GM04503 (cell line): ENCODE measurements at places on chromosomes 11 and 22.
A peak's percentile ranks its signal among the peaks of the same experiment; 100 is the strongest.

- DNase-seq = no peak
Observed at GRCh38 chr11:124791626-124792341, 8.4 kb downstream of the MSANTD2 start.

GRCh38 chr11:104221455-104221854 lies 57.5 kb upstream of the PDGFD start:
- DNase-seq = no peak

GRCh38 chr22:20606041-20606783 lies 98.8 kb downstream of the MED15 start:
- peak; percentile 1 for DNase-seq

- no peak for DNase-seq
Observed at GRCh38 chr11:95108159-95108611, 18.5 kb downstream of the ENDOD1 start.

DNA sequence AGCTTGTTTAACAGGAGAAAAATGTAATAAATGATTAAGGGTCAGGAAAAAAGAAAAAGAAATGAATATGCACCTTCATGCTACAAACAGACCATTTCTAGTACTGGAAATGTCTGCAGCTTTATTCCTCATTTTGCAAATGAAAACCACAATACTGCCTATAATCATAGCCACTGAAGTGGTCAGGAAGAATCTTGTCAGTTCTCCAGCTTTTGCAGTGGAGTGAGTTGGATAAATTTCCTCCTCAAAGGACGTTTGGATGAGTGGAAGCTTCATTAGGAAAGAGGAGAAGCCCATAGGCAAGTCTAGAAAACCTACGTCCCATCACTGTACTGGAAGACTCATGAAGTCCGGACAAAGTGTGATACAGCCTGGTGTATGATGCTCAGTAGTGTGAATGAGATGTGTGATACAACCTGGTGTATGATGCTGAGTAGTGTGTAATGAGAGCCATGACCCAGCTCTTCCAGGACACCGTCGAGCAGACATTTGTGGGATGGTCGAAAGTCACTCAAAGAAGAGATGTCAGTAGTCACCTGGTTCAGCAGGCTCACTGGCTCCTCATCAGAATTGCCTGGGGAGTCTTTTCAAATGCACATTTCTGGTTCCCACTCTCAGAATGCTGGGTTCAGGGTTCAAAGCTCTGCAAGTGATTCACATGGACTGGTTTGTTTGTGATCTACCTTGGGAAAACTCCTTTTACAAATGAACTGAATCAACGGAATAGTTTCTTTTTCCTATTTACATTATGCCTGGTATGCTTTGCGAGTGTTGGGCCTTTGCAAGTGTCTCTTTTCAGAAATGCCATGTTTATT lies 101.3 kb downstream of the PDHX start:
- DNase-seq = no peak

- DNase-seq = no peak
Observed at GRCh38 chr11:6862961-6863360, at the start of gene OR10A2. OR10A2 (plus strand) TSS chr11:6863057; CDS start chr11:6869755, 6,698 bp downstream.

- DNase-seq = no peak
Observed at GRCh38 chr11:46369458-46370152, 11.9 kb upstream of the MDK start.

GRCh38 chr11:13446444-13446843 lies 16.6 kb downstream of the BTBD10 start:
- peak; percentile 11 for DNase-seq

DNA sequence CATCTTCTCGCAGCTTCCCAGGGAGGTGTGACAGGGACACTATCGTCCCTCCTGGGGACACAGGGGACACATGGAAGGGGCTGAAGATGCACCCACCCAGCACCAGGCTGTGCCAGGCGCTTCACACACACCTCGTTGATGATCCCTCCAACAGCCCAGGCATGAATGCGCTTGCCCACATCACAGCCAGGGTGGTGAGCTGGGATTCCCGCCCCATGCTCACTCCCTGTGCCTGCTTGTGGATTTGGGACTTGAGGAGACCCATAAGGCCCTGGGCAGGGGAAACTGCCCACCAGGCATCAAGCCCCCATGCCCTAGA lies 57.8 kb downstream of the OTOG start:
- no peak for DNase-seq

DNA sequence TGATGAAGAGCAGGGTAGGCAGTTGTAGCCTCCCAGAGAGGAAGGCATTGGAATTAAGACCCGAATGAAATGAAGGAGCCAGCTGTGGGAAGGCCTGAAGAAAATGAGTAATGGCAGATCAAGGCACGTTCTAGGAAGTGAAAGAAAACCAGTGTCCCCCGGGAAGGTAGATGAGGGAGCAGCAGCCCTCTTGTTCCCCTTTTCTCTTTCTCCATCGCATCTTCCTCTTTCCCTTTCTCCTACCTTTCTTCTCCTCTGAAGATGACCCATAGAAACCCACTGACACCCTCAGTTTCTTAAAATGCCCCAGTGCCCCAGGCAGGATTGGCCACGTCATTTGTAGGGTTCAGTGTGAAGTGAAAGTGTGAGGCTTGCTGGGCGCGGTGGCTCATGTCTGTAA lies 172.6 kb upstream of the SEZ6L start:
- no peak for DNase-seq

GRCh38 chr11:42974510-42975179 lies 337.2 kb upstream of the API5 start:
- no peak for DNase-seq

- no peak for DNase-seq
Observed at GRCh38 chr11:92391364-92391763, 166.7 kb downstream of the FAT3 start.

DNA sequence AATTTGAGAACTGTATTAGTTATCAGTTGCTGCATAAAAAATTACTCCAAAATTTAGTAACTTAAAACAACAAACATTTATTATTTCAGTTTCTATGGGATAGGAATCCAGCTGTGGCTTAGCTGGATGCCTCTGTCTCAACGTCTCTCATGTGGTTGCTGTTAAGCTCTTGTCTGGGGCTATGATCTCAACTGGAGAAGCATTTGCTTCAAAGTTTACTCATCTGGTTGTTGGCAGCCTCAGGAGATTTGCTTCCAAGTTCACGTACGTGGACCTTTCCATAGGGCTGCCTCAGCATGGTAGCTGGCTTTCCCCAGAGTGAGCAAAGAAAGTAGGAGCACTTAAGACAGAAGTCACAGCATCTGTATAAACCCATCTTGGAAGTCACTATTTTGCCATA lies 144.9 kb upstream of the SESN3 start:
- peak; percentile 83 for DNase-seq

DNA sequence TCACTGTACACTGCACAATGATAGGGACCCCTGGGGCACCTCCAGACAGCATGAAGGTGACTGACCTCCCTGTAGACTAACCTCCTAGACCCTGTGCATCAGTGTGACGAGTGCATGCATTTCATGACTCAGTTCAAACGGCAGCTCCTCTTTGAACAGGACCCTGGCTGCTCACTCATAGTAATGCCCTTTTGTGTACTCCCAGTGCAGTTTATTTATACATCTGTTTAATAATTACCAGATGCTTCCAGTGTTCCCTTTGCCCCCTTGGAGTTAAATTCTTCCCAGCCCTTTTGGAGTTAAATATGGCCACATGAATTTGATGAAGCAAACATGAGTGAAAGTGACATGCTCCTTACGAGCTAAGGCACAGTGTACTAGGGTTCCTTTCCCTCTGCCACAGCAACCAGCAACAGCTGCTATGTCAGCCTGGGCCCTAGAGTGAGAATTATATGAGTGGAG lies 72.4 kb downstream of the PANX1 start:
- peak; percentile 43 for DNase-seq

DNA sequence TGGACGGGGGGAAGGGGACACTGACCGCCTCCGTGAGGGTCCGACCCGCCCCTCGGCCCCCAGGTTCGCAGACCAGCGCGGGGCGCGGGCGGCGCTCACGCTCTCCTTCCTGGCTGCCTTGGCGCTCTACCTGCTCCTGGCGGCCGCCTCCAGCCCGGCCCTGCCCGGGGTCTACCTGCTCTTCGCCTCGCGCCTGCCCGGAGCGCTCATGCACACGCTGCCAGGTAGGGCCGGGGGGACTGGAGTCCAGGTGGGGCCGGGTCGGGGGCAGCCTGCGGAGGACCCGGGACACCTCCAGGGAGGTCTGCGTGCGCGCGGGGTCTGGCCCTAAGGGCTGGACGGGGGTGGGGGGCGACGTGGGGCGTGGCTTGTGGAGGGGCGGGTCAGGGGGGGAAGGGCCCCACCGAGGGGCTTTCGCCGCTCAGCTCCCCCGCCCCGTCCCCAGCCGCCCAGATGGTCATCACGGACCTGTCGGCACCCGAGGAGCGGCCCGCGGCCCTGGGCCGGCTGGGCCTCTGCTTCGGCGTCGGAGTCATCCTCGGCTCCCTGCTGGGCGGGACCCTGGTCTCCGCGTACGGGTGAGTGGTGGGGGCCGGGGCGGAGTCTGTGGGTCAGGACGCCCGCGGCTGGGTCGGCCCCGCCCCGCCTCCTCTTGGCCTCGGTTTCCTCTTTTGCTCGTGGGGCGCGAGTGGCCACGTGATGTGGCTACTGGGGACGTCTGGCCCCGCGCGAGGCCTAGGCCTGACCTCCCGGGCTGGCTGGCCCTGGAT lies 19.9 kb downstream of the PHLDA2 start:
- DNase-seq = no peak

DNA sequence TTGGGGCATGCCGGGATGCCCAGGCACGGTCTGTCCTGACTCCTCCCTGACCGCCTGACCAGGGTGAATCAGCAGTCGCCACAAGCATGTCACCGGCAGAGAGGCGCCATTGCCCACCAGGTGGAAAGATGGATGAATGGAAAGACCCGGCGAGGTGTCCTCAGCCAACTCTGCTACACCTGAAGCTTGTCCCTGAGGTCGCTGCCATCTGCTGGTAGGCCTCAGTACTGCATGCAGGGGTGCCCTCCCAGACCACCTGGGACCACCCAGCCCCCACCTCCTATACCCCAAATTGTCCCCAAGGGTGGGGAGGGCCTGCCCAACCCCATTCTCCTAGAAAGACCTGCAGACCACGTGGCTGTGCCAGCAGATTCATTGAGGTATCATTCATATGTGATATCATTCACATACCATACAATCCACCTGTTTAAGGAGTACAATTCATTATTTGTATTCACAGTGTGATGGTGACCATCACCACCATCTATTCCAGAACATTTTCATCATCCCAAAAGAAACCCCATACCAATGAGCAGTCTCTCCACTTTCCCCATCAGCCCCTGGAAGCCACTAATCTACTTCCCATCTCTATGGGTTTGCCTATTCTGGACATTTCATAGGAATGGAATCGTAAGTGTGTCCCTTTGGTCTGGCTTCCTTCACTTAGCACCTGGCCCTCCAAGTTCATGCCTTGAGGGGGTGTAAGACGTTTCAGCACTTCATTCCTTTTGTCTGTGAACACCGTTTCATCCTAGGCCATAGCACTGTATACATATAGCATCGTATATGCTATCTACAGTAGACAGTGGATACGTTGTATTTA lies 17.5 kb downstream of the FGF3 start:
- DNase-seq = no peak

- no peak for DNase-seq
Observed at GRCh38 chr22:46767249-46767985, 5.0 kb downstream of the TBC1D22A start.

DNA sequence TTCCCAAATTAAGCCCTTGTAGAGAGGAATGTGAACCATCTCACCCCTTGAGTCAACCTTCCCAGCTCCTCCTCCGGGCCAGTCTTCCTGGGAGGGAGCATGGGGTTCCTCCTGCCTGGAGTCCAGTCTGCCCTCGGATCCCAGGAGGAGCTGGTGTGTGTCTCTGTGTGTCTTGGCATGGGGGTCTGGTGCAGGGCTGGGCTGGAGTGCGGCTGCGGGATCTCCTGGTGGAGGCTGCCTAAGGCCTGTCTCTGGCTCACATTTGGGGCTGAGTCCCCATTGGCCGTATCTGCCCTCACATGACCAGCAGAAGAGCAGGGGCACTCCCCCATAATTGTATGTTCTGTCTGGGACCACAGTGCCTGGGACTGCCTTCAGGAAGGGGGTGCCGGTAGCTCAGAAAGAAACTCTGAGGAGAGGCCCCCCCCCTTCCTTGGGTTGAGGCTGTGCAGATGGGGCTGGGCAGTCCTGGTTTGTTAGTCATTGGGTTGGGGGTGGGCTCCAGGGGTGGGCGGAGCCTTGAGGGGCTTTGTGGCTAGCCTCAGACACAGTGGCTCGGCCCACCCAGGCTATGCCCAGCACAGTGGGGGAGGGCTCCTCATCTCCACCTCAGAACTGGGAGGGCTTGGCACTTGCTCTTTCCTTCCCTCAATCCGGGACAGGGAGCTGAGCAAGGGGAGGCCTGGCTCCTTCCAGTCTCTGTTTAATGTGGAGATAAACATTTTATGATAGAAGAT lies 2.9 kb downstream of the C1QTNF5 start:
- no peak for DNase-seq

GRCh38 chr11:3981084-3981633 lies 113.4 kb upstream of the RRM1 start:
- DNase-seq = no peak

DNA sequence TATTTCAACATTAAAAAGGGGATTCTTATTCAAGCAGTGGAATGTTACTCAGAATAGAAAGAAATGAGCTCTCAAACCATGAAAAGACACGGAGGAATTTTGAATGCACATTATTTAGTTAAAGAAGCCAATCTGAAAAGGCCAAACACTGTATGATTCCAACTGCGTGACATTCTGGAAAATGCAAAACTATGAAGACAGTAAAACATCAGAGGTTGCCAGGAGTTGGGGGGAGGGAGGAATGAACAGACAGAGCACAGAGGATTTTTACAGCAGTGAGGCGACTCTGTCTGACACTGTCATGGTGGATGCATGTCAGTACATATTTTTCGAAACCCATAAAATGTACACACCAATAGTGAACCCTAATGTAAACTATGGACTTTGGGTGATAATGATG lies 22.9 kb upstream of the THY1 start:
- DNase-seq = no peak

- no peak for DNase-seq
Observed at GRCh38 chr22:39431821-39432251, 25.0 kb upstream of the MGAT3 start.

DNA sequence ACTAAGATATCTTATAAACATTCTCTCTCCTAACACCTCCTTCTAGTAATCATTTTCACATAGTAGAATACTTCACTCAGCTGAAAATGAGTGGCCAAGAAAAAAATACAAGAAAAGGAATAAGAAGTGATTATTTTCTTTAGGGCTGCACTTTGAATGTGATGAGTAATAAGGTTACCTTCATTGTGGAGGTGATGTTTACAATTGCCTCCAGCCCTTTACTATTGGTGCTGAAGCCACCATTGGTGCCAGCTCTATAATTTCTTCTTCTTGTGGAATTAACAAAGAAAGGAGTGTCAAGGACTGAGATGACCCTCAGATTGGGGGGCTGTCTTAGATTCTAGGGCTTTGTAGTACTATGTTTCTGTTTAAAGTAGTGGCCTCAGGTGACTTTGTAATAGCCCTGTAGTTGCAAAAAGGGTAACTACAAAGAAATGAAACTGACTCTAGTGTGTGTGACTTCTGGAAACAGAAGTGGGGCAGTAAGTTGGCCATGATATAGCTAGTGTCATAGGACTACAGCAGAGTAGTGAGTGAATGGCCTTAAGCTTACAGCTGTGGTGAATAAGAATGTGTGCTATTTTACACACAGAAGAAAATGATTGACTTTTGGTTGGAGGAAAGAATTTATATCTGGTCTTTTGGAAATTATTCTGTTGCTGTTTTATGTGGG lies 287.2 kb downstream of the TMEM135 start:
- no peak for DNase-seq
